Non-pigmented ciliary epithelial cell (primary cell): ENCODE measurements at places on chromosomes 2 and 18.
A peak's percentile ranks its signal among the peaks of the same experiment; 100 is the strongest.

GRCh38 chr18:10401521-10401920 lies 52.9 kb upstream of the APCDD1 start:
- DNase-seq: no peak

- peak; percentile 15 for DNase-seq
Measured at GRCh38 chr2:129877795-129878775, 101.4 kb upstream of the RAB6C start.

DNA sequence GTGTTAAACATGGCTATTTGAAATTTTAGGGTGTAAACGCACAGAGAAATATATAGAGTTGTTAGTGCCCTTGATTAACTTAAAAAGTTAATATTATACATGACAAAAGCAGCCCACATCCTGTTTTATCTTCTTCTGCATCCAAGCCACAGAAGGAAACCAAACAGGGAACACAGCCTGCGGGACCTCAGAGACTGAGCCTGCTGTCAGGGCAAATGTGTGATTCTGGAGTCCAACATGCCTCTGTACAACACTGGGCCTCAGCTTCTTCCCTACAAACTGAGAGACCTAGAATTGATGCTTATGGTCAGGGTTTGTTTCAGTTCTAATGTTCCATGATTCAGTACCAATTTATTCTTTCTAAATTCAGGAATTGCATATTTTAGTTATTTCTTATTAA lies 404.7 kb downstream of the FBXO15 start:
- DNase-seq: no peak

GRCh38 chr18:7908681-7909299 lies 341.7 kb downstream of the PTPRM start:
- DNase-seq: no peak

DNA sequence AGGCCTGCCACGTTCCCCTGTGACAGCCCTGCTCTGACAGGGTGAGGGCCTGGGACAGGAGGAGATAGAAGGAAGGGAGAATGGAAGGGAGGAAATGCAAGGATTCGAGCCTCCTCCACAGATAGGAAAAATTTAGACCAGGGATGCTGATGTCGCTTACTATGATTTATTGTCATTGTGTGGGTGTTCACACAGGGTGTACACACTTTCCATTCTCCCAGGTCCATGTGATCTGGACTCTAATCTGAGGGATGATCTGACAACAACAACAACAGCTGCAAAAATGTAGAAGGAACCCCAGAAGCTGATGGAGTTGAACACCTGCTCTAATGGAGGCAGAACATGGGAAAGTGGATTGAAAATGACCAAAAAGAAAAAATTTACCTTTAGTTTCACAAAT lies 231.7 kb upstream of the TNP1 start:
- DNase-seq: no peak
